ENCODE measurements at places on chromosomes 7 and 10. TPM values are rescaled to one million over a fixed set of nuclear protein-coding genes. Genes with fewer than 3 reads are reported as not detected.

HPSE2 gene
- total RNA-seq, result 0.58 TPM

PLEKHS1 gene
- total RNA-seq, result not detected

- no peak for DNase-seq
- H3K4me3 ChIP-seq, result no peak overlapping the region
- no peak overlapping the region for H3K27ac ChIP-seq
Observed at GRCh38 chr7:151904270-151904669, 27.4 kb upstream of the PRKAG2 start.

- H3K4me3 ChIP-seq, result no peak overlapping the region
- DNase-seq, result no peak
- no peak overlapping the region for H3K27ac ChIP-seq
- H3K27me3 ChIP-seq, result no peaks in the 10 kb centered on the region
- H3K36me3 ChIP-seq, result 0 out of 2 replicates have a peak, but pooled peaks cover 3% of the 10 kb centered on the region
- 0 out of 2 replicates have a peak, but pooled peaks cover 1% of the 10 kb centered on the region for H3K4me1 ChIP-seq
Observed at GRCh38 chr7:5702876-5703571, 78.4 kb downstream of the RNF216 start.

DNA sequence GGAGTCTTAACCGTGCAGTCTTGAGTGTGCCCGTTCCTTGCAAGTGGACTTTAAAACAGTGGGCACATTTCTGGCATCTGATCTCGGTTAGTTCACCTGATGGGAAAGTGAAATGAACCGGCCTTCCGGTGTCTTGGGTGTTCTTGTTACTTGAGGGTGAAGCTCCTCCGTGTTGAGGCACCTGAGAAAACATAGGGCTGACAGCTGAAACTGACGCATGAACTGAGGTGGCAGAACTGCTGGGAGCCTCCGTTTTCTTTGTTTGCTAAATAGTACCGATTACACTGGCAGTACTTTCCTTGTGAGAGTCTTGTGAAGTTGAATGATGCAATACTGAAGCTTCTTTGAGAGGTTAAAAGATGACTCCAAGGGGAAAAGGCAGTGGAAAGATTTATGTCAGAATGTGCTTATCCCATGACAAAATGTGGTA, 62.8 kb upstream of the SAMD8 start:
- H3K27ac ChIP-seq, result no peak overlapping the region
- no peak for DNase-seq
- no peaks in the 10 kb centered on the region for H3K36me3 ChIP-seq

DNA sequence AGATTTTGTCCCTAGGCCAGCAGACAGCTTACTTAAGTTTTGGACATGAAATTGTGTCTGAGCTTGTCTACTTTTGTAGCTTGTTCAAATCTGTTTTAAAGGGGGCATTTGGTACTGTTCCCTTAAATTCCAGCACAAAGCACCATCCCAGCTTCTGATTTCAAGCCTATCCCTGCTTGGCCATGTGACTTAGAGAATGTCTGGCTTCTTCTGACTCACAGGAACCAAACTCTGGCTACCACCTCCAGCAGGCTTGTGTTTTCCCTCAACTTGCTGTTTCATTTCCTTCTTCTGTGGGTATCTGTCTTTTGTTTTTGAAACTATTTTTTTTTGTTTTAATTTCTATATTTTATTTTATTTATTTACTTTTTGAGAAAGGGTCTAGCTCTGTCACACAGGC, 97.9 kb upstream of the FZD8 start:
- H3K27ac ChIP-seq, result no peak overlapping the region
- no peaks in the 10 kb centered on the region for H3K36me3 ChIP-seq
- H3K27me3 ChIP-seq, result no peaks in the 10 kb centered on the region
- H3K4me3 ChIP-seq, result no peak overlapping the region
- DNase-seq, result no peak

- H3K36me3 ChIP-seq, result no peaks in the 10 kb centered on the region
- no peak for DNase-seq
- H3K4me1 ChIP-seq, result no peaks in the 10 kb centered on the region
Observed at GRCh38 chr10:50331486-50331885, 80.2 kb upstream of the ASAH2 start.
